ENCODE measurements at places on chromosomes 12 and 14. TPM values are rescaled to one million over a fixed set of nuclear protein-coding genes. Genes with fewer than 3 reads are reported as not detected.

TMCC3 gene
- 11.5 TPM for total RNA-seq

PTPRR gene
- 0.98 TPM for total RNA-seq

FAM161B gene
- 5.2 TPM for total RNA-seq

DCP1B gene
- total RNA-seq, result 17.4 TPM

GRIP1 gene
- 4.2 TPM for total RNA-seq

KRT85 gene
- total RNA-seq, result not detected

LALBA gene
- not detected for total RNA-seq

SLC17A8 gene
- total RNA-seq, result not detected

GZMH gene
- not detected for total RNA-seq

NFATC4 gene
- total RNA-seq, result 47.9 TPM

DNA sequence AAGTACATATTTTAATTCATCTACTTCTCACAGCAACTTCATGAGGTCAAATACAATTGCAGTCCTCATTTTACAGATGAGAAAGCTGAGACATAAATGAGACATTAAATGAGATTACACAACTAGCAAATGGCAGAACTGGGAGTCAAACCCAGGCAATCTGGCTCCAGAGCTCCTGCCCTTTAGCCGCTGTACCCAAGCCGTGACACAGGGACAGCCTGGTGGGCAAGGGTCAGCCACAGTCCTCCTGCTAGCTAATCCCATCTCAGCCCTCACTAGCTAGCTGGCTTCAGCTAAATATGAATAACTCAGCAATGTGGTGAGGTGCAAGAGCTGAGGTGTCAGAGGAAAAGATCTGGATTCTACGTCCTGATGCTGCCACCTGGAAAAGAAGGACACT, 54.8 kb downstream of the NINJ2 start:
- no peak for DNase-seq

- DNase-seq, result no peak
Measured at GRCh38 chr12:26919216-26919555, 18.6 kb downstream of the INTS13 start.

GRCh38 chr12:124578854-124579253, 11.4 kb upstream of the NCOR2 start:
- no peak for DNase-seq

GRCh38 chr14:57122129-57122528, 146.6 kb downstream of the EXOC5 start:
- no peak for DNase-seq
